ENCODE measurements at places on chromosomes 7 and 10.

DNA sequence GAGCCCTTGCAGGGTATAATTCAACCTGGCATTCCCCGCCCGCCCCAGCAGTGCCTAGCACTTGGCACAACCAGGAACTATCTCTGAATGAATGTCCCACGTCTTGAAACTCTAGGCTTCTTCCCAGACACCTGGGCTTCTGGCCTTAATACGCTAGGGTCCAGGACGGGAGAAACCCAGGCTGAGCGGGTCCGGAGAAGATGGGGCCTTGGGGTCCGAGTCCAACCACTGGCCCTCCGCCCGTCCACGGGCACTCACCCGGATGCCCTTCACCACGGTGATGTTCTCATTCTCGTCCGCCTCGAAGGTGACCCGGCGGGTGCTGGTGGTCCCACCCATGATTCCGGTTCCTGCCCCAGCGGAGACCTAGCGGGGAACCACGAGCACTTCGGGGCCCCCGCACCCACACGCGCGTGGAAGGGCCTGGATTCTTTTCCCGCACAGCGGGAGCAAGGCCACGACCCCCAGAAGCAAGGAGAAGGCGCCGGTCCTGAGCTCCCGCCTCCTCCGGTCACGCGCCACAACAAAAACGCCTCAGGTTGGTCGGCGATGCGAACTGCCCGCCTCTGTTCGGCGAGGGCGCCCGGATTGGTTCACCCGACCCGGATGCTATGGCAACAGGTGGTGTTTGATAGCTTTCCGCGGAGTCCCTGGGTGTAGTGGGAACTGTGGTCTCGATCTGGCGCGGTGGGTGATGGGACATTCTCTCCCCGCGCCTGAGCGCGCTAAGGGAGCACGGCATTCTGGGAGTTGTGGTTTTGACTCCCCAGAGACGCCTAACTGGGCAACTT is at the start of gene CHCHD3:
CHCHD3 (minus strand) TSS at position 492 of the 791 bp plus-strand sequence; CDS start at position 339, 153 bp downstream.
- H3K27me3 ChIP-seq: peaks cover 10% of the 10 kb centered on the region
- H3K36me3 ChIP-seq: peaks cover 17% of the 10 kb centered on the region
- peaks cover 14% of the 10 kb centered on the region for H3K4me1 ChIP-seq
- H3K27ac ChIP-seq: peak within 1 kb of the TSS; percentile 81

DNA sequence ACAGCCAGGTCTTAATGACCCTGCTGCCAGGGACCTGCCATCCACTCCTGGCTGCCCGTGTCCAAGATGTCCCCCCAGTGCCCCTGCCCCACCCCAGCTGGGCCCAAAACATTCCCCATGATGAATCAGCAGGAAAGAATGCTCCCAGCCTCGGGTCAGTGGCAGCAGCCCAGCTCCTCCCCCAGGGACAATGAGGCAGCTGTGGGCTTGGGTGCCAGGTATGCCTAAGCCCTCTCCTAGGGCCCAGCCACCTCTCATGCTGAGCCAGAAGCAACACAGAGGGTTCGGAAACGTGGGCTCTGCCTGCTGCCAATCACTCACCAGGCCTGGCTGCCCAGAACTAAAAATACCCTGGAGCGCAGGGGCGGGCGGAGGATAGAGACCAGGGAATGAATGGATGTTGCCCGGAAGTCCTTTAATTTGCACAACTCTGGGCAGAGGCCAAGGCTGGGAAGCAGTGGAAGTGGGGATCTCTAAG is 1.5 kb upstream of the LOXL4 start:
- peak overlapping the region; percentile 85 for H3K27ac ChIP-seq
- peaks cover 60% of the 10 kb centered on the region for H3K4me1 ChIP-seq
- peaks cover 20% of the 10 kb centered on the region for H3K36me3 ChIP-seq
- H3K27me3 ChIP-seq: no peaks in the 10 kb centered on the region
- H3K4me3 ChIP-seq: peak overlapping the region; percentile 68

- H3K27ac ChIP-seq: no peak overlapping the region
- H3K36me3 ChIP-seq: no peaks in the 10 kb centered on the region
- no peak for DNase-seq
Measured at GRCh38 chr10:28328346-28328745, 25.5 kb upstream of the MPP7 start.

DNA sequence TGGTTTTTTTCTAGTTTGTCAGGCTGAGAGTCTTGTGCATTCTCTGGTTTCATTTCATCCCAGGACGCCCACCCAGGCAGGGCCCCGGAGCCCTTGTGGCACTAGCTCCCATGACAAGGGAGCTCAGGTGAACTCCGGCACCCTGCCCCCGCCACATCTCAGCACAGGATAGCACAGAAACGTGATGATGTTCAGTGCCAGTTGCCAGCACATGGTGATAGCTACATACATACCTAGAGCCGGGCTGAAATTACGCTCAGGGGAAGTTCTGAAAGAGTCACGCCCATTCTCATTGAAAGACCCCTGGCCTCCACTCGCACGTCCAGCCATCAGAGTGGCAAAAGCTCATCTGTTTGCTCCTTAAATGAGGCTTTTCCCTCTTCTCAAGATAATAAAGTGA is 273.7 kb downstream of the PTPRN2 start:
- no peaks in the 10 kb centered on the region for H3K27me3 ChIP-seq
- H3K36me3 ChIP-seq: no peaks in the 10 kb centered on the region
- no peak overlapping the region for H3K27ac ChIP-seq
- no peaks in the 10 kb centered on the region for H3K4me1 ChIP-seq
- DNase-seq: no peak

- no peak overlapping the region for H3K27ac ChIP-seq
- no peak overlapping the region for H3K4me3 ChIP-seq
- H3K27me3 ChIP-seq: no peaks in the 10 kb centered on the region
- peaks cover 9% of the 10 kb centered on the region for H3K36me3 ChIP-seq
- no peak for DNase-seq
Measured at GRCh38 chr7:76513817-76514799, 3.8 kb downstream of the UPK3B start.

DNA sequence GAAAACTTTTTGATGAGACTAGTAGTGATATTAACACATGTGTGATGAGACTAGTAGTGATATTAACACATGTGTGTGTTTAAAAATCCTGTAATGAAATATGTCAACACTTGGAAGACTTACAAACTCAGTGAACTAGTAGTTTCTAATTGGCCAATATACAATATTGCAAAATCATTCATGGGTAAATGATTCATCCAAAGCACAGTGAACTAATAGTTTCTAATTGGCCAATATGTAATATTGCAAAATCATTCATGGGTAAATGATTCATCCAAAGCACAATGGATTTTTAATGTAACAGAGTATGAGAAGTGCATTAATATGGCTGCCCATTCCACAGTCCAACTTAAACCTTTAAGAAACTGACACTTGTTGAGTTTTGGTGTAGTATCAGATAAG is 77.8 kb downstream of the ATAD1 start:
- no peaks in the 10 kb centered on the region for H3K27me3 ChIP-seq
- no peak overlapping the region for H3K27ac ChIP-seq
- H3K4me3 ChIP-seq: no peak overlapping the region
- peaks cover 6% of the 10 kb centered on the region for H3K36me3 ChIP-seq
- DNase-seq: no peak

GRCh38 chr10:30432622-30433305 is 1.2 kb upstream of the MAP3K8 start:
- no peaks in the 10 kb centered on the region for H3K27me3 ChIP-seq
- no peak for DNase-seq
- peaks cover 50% of the 10 kb centered on the region for H3K36me3 ChIP-seq
- peak overlapping the region; percentile 96 for H3K4me3 ChIP-seq

DNA sequence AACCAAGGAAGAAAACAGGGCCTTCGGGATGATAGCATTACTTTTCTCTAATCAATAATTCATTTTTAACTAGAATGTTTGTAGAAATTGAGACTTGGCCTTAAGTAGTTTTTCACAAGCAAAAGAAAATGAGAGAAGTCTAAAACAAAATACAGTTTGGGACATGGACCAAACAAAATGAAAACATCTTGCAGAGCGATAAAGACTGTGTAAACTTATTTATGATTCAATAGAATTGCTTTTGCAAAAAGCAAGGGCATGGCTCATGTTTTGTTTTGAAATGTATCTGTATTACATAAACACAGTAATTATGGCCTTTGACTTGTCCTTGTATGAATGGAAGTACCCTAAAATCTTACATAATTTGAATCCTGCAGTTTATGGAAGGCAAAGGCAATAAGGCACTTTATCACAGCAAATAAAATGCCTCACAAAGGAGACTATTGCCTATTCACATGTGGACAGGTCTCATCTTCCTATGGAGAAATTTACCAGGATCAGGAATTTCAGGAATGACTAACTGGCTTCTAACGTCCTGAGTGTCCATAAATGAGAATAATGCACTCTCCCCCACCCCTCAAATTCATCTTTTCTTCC is 295.2 kb downstream of the PTEN start:
- no peak overlapping the region for H3K4me3 ChIP-seq
- no peak for DNase-seq
- H3K27me3 ChIP-seq: no peaks in the 10 kb centered on the region

DNA sequence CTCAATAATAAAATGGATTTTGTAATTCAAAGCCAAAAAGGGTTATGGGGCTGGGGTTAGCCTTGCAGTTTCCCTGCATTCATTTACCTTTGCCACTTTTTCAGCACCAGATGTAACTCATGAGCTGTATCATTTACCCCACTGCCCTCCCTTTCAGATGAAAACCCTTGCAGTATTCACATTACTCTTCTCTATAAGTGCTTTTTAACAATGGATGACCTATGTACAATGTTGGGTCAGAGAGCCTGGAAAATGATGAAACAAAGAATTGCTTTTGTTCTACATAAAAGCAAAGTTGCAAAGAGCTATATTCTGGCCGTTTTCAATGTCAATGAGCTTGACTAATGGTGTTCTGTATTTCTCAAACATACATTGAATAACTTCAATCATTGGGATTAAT is 189.7 kb downstream of the TMEM26 start:
- H3K27me3 ChIP-seq: no peaks in the 10 kb centered on the region
- no peaks in the 10 kb centered on the region for H3K36me3 ChIP-seq
- H3K27ac ChIP-seq: no peak overlapping the region
- H3K4me1 ChIP-seq: peaks cover 11% of the 10 kb centered on the region
- no peak for DNase-seq

- no peaks in the 10 kb centered on the region for H3K36me3 ChIP-seq
- no peak for DNase-seq
- H3K4me3 ChIP-seq: no peak overlapping the region
- no peak overlapping the region for H3K27ac ChIP-seq
- no peaks in the 10 kb centered on the region for H3K27me3 ChIP-seq
- no peaks in the 10 kb centered on the region for H3K4me1 ChIP-seq
Measured at GRCh38 chr10:89120931-89121763, 86.0 kb downstream of the CH25H start.

DNA sequence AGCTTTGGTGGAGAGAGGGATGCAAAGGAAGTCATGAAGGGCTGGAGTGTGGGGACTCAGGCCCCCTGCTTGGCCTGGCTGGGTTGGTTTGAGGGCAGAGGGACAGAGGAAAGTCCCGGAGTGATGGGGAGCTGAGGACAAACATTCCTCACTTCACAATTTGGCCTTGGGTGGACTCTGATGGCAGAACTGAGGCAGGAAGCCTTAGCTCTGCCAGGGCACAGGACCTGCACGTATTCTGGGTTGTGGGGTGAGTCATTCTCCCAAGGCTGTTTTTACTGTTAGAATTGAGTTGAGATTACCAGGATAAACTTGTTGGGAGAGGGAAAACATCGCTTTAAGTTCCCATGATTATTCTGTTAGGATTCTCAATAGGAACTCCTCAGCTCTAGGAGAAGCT is 2.6 kb downstream of the GOLGA7B start:
- peaks cover 15% of the 10 kb centered on the region for H3K36me3 ChIP-seq
- H3K4me3 ChIP-seq: no peak overlapping the region
- H3K27me3 ChIP-seq: no peaks in the 10 kb centered on the region
- DNase-seq: no peak
- no peak overlapping the region for H3K27ac ChIP-seq

DNA sequence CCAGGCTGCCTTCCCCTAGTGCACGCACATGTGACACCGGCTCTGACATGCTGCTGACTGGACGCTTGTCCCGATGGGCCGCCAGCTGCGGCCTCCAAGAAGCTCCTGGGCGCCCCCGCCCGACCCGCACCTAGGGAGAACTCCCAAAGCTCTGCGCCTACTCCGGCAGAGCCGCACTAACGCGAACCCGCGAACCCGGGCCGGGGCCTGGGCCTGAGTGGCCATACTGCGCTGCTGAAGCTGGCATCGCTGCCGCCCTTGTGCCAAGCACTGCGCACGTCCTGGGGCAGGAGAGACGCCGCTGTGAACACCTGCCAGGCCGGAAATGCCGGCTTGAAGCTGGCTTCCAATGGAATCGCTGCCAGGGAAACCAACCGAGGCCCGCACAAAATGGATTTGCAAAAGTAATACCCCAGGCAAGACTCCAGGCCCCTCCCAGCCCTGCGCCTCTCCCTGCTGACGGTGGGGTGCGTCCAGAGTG is 85.1 kb downstream of the WASHC2A start:
- no peaks in the 10 kb centered on the region for H3K36me3 ChIP-seq
- H3K4me3 ChIP-seq: no peak overlapping the region
- H3K27me3 ChIP-seq: peaks cover 23% of the 10 kb centered on the region
- H3K4me1 ChIP-seq: no peaks in the 10 kb centered on the region
- no peak for DNase-seq

DNA sequence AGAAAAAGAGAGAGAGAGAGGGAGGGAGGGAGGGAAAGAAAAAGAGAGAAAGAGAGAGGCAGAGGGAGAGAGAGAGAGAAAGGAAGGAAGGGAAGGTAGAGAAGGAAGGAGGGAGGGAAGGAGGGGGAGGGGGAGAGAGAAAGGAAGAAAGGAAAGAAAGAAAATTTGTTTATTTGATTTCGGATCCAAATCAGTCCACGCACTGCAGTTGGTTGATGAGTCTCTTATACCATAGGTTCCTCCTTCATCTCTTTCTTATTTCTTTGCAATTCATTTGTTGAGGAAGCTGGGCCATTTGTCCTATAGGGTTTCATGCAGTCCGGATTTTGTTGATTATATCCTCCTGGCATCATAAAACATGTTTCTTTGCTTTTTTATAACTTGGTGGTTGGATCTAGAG is 34.4 kb downstream of the AIFM2 start:
- no peak overlapping the region for H3K27ac ChIP-seq
- H3K27me3 ChIP-seq: no peaks in the 10 kb centered on the region
- no peaks in the 10 kb centered on the region for H3K4me1 ChIP-seq
- no peak for DNase-seq

- H3K4me3 ChIP-seq: no peak overlapping the region
- no peaks in the 10 kb centered on the region for H3K27me3 ChIP-seq
- H3K27ac ChIP-seq: no peak overlapping the region
- H3K4me1 ChIP-seq: no peaks in the 10 kb centered on the region
- no peak for DNase-seq
- H3K36me3 ChIP-seq: no peaks in the 10 kb centered on the region
Measured at GRCh38 chr10:130968964-130969363, 342.6 kb downstream of the TCERG1L start.

GRCh38 chr7:101659706-101660105 is 30.6 kb upstream of the MYL10 start:
- H3K27me3 ChIP-seq: peaks cover 25% of the 10 kb centered on the region
- DNase-seq: no peak
- no peak overlapping the region for H3K27ac ChIP-seq

GRCh38 chr10:132521466-132522102 is 16.0 kb upstream of the INPP5A start:
- no peak overlapping the region for H3K4me3 ChIP-seq
- peaks cover 15% of the 10 kb centered on the region for H3K4me1 ChIP-seq
- no peak for DNase-seq
- H3K27me3 ChIP-seq: peaks cover 18% of the 10 kb centered on the region

Measured in Calu3 (cell line).